ENCODE measurements at places on chromosomes 2 and 18.

GRCh38 chr2:128308284-128308731 is 10.4 kb downstream of the HS6ST1 start:
- DNase-seq, result no peak

DNA sequence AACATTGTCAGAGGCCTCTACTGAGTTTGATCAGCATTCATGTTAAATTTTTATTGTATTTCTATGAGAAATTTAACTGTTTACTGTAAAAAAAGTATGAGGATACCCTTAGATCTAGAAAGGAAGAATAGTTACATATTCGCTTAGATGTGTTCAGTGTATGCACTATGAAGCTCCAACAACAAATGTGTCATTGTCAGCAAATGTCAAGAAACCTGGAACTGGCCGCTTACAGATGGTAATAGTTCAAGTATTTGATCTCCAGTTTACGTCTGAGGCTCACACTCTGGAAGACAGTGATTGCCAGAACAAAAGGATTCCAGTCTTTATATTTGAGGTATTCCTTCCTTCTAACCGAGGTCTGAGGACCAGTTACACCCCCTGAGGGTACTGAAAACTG is 921.2 kb upstream of the LRRTM1 start:
- DNase-seq, result no peak

- DNase-seq, result no peak
These were observed 411.2 kb upstream of the PIK3C3 start for GRCh38 chr18:41543815-41544214.

GRCh38 chr2:189409647-189410046 is 31.6 kb upstream of the WDR75 start:
- DNase-seq, result no peak

- no peak for DNase-seq
These were observed 28.1 kb downstream of the CCDC68 start for GRCh38 chr18:54931152-54931551.

DNA sequence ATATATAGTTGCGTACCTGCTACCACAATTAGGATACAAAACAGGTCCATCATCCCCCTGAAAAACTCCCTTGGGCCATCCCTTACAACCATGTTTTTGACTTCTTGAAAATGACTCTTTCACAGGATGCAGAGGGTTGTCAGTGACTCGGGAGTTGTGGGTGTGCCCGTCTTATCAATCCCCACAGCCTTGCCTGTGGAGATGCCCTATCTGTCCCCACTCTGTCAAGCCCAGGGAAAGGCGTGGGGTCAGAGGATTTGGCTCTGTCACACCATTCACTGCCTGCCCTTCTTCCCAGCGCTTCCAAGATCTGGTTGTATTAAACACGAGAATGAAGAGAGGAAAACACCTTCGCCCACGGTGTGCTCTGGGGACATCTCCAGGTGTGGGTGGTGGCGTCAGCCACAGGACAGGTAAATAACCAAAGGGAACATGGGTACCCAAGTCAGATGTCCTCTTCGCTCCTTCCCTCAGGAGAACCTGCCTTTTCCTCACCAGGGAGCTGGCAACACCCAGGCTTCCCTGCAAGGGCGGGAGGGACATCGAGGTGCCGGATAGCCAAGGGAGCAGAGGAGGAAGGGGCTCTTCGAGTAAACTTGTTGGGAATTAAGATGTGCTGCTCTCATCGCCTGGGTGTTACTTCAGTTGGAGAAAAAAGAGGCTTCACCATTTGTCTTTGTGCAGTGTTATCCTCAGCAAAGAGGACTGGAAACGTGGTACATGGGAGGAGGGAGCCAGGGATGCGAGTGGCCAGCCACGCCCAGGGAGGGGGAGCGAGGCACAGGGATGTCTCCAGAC is 100.3 kb downstream of the B3GNT2 start:
- DNase-seq, result no peak

DNA sequence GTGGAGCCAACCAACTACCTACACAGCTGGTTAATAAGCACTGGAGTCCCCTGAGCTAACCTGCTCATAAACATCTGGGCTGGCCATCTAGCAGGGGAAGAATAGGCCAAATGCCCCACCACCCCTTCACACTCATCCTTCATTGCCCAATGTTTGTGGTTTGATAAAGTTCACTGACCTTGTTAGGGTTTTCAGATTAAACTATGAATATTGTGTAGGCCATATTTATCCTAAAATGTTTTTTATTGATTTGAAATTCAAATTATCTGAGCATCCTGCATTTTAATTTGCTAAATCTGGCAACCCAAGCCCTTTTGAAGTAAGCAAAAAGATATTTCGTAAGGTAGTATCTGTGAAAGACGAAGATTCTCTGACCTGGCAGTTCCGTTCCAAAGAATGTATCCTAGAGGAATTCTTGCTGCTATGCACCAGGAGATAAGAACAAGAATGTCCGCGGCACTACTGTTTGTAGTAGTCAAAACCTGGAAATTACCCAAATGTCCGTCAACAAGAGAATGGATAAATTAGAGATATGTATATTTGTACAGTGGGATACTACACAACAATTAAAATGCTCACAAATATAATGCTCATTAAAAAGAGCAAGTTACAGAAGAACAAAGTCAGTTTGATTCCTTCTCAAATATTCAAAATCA is 5.8 kb upstream of the TLK1 start:
- no peak for DNase-seq

GRCh38 chr18:23284629-23285028 is 149.3 kb downstream of the CABLES1 start:
- no peak for DNase-seq
